ENCODE measurements at places on chromosomes 7 and 10.

DNA sequence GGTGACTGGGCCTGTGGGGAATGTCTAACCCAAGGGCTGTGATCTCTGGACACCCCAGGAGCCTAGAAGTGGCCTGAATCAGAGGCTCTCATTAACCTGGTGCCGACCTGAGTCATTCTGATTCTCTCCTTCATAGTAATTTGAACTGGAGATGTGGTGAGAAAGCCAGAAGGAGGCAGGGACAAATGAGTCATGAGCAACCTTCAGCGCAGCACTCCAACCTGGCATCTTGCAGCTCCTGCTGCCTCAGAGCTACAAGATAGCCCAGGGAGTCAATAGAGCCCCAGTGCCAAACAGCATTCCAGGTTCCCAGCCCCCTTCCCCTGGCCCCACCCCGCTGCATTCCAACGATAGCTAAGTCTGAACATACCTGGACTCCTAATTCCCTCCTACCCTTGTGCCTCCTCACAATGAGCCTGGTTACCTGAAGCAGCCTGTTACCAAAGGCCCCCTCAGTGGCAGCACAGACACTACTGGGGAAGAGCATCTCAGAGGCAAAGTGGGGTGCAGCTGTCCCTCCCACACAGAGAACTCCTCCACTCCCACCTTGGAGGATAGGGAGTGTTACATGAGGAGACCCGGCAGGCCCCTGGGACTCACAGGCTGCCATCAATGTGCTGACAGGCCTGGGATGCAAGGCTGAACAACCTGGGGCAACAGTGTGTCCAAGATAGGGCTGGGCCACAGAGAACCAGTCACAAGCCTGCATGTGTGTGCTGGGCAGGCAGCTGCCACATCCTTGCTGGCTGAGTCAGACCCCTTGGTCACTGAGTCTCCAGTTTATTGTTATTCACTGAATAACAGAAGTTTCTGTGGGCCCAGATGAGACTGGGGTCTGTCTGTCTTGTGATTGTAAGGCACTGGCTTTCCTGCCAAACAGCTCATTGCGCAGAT is 76.8 kb upstream of the LEP start:
- no peak for DNase-seq

DNA sequence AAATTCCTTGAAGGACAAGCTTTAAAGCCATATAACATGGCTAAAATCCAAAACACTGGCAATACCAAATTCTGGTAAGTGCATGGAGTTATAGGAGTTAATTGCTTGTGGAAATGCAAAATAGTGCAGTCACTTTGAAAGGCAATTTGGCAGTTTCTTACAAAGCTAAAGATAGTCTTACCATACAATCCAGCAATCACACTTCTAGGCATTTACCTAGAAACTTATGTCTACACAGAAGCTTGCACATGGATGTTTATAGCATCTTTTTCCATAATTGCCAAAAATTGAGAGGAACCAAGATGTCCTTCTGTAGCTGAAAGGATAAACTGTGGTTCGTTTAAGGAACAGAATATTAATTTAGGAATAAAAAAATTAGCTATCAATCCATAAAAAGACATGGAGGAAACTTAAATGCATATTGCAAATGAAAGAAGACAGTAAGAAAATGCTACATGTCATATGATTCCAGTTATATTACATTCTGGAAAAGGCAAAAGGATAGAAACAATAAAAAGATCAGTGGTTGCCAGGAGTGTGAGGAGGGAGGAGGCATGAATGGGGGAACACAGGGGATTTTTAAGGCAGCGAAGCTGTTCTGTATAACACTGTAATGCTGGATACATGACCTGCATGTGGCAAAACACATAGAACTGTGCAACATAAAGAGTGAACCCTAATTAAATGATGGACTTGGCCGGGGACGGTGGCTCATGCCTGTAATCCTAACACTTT is 51.9 kb downstream of the GNAT3 start:
- DNase-seq = no peak

DNA sequence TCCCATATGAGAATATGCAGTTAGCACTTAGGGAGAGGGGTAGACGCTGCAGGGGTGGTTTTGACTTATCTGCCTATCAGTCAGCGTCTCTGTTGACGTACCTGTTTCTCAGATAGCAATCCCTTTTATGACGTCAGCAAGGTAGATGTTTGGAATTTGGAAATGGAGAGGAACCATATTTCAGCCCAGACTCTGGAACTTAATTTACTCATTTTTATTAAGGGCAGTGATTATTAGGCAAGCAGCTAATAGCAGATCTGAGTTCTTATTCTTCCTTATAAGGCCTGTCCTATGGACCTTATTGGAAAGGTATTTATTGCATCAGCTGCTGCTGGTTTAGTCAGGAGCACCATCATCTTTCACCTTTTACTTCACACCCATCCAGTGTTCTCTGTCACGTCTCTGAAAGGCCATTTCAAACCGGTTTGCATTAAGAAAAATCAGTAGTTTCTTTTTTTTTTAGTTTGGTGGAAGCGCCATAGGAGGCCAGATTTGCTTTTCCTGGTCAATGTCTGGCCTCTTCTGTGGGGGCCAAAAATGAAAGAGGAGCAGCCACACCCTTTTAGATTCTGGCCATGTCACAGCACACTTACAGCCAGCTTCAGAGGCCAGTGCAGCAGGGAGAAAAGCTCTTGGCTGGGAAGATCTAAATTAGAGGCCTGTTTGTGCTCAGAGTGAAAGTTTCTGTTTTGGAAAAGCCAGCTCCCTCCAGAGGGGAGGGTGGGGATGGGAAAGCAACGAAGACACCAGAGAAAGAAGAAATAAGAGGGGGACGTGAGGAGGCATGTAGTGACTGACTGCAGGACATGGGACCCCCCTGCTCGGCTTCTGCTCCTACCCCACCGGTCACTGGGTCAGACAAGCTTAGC is 146.3 kb downstream of the TCF7L2 start:
- no peak for DNase-seq

DNA sequence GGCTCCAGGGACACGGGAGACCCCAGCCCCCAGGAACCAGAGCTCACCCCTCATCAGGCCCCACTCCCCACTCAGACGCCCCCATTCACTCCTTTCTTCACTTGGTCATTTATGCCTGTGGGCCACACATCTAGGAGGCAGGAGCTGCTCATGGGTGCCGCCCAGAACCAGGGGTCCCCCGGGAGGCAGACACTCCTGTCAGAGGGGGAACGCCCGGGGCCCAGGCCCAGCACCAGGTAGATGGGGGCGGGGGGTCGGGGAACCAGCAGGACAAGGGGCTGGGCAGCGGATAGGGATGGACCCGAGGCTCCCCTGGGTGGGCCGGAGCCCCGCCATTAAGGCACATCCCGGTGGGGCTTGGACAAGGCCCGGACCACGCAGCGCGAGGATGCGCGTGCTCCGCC is 11.8 kb downstream of the CALY start:
- DNase-seq = no peak

DNA sequence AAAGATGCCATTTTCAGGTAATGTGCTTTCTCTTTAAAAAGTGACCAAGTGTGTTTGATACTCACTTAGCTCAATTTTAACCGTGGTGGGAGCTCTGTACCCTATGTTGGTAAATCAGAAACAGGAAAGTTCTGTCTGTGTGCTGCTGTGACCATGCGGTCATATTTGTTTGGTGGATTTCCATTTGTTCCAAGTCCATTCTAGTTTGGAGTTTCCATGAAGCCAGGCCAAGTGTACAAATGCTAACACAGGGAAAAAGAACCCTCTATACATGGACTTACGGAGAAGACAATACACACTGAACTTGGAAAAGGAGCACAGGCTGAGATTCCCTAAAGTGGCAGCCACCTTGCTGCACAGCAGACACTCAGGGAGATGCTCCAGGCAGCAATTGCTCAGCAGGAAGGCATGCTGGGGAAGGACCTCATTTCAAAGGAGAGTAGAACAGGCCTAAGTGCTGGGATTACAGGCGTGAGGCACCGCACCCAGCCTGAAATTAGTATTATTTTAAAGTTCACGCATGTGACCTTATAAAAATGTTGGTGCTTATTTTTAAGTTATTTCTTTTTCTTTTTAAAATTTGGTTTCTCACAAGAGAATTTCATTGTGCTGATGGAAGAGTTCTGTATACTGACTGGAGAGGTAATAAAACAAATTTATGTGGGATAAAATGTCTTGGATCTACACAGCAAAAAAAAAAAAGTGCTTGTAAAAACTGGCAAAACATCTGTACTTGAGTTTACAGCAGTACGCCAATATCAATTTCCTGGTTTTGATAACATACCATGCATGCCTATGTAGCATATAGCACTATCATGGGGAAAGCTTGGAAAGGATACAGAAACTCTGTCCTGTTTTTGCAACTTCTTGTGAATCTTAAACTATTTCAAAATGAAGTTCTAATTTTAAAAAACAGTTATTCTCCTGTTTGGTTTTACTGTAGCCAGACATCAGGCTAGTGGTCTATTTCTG is 436.2 kb downstream of the KCNMA1 start:
- DNase-seq = no peak

- DNase-seq = no peak
Measured at GRCh38 chr7:92727755-92728154, 108.6 kb downstream of the CDK6 start.

GRCh38 chr7:1552200-1552599 is 3.8 kb downstream of the TMEM184A start:
- no peak for DNase-seq

- DNase-seq = no peak
Measured at GRCh38 chr7:5795752-5796475, 14.5 kb upstream of the RNF216 start.

DNA sequence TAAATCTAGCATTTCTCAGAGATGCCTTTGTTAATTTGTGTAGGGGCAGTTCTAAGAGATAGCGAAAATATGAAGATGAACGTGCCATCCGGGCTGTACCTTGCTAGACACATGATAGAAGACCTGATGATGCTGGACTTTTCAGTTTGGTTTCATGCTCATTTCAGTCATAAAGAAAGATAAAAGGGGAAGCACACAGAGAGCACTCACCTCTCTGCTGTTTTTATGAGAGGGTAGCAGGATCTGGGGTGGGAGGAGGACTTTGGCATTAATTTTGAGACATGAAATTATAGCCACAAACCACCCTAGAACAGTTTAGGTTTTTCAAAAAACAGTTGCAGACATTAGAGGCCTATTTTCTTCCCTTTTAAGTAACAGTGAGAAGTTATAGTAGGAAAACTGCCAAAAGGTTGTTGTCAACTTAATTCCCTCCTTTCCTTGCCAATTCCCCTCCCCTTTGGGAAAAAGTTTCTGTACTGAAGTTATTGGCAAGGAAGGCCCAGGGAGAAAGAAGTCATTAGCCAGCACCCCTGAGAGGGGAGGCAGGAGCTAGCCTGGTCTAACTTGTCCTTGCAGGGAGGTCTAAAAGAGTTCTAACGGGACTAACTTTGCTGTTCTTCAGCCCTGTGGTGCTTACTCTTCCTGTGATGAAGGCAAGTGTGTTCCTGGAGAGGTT is 2.6 kb downstream of the ST7 start:
- no peak for DNase-seq

DNA sequence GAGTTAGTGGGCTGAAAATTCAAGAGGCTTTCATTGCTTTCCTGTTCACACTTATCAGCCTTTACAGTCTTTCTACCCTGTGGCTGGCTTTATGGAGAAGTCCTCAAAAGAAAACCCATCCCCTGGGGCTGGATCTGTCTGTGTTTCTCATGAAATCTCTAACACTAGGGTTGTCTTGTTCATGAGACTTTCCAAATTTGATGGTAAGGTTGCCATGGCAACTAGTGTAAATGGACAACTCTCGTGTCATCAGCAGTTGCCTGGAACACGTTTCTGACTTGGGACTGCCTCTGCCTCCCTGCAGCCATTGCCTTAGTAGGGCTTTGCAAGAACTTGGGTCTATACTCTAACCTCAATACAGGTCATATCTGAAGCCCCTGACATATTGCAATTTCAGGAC is 35.8 kb upstream of the PLPP4 start:
- no peak for DNase-seq

GRCh38 chr7:149774237-149775175 is 1.1 kb upstream of the ZNF467 start:
- DNase-seq = no peak

DNA sequence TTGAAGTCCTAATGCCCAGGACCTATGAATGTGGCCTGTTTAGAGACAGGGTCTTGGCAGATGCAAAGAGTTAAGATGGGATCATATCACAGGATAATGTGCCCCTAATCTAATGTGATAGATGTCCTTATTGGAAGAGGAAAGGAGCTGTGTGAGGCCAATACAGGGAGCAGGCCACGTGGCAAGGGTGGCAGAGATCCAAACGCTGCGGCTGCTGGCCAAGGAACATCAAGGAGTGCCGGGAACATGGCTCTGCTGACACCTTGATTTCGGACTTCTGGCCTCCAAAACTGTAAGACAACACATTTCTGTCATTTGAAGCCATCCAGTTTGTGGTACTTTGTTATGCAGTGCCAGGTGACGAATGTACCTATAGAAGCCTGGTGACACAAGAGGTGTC is 37.7 kb upstream of the EZH2 start:
- DNase-seq = no peak

DNA sequence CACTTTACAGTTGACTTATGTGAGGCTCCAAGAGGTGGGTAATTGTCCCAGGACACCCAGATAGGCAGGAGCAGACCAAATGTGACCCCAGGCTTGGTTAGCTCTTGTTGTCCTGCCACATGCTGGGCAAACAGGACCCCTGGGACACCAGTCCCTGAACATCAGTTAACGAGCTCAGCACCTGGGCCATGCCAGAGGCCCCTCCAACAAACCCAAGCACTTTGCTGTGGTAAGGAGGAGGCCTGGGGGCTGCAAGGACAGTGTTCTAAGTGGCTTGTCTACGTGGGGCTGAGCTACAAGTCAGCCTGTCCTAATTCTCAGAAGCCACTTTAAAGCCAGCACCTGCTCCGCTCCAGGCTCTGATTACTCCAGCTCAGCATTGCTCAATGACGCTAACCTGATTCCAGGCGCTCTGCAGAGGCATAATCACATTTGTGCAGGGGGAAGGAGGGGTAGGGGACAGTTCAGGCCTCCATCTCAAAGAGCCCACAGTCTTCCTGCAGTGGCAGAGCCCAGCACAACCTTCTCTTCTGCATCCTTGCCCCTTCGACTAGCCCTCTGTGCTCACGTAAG is 57.2 kb downstream of the DDC start:
- no peak for DNase-seq

DNA sequence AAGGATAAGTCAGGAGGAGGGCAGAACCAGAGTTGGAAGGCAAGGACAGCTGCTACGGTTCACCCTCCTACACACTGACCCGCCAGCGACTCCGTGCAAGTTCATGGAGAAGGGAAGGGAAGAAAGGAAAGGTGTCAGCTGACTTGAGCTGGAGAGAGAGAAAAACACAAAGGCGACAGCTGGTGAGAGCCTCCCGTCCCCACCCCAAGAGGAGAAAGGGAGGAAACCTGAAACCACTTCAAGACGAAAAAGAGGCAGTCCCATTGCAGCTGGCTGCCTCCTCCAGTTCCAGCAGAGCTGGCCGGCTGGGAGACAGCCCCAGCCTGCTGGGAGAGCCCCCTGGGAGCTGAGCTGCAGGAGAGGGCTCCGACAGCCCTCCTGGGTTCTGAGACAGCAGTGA is 75.2 kb downstream of the PARD3 start:
- DNase-seq = no peak

DNA sequence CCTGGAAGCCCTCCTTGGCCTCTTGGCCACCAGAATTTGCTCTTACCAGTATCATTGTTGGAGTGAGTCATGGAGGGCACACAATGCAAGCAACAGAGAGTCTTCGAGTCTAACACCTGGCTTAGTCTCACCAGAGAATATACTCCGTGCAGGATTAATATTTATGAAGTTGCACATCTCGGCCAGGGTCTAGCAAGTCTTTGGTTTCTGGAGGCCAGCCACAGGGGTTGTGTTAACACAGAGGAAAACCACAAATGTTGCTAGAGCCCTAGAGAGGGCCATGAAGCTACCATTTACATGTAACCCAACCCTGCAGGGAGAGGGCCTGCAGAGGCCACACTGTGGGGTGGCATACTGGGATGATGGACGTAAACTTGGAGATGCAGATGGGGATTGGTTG is 71.8 kb downstream of the MTPN start:
- no peak for DNase-seq

GRCh38 chr7:101556453-101556968 is 72.6 kb downstream of the MYL10 start:
- DNase-seq = no peak
